ENCODE measurements at places on chromosomes 5 and 9. TPM values are rescaled to one million over a fixed set of nuclear protein-coding genes. Genes with fewer than 3 reads are reported as not detected.

ADAMTS19 gene
- total RNA-seq, result not detected

LECT2 gene
- not detected for total RNA-seq

EFNA5 gene
- total RNA-seq, result 7.9 TPM

GAPT gene
- total RNA-seq, result 6.4 TPM

MOB3B gene
- total RNA-seq, result 5.7 TPM

C6 gene
- total RNA-seq, result 13.3 TPM

PRELID2 gene
- total RNA-seq, result 3.6 TPM

RANBP3L gene
- 2.3 TPM for total RNA-seq

PPIP5K2 gene
- 48.5 TPM for total RNA-seq

SOX30 gene
- total RNA-seq, result not detected

TAS2R1 gene
- not detected for total RNA-seq

LCN12 gene
- total RNA-seq, result 1.2 TPM

STPG3 gene
- total RNA-seq, result not detected

IFNA17 gene
- total RNA-seq, result not detected

CD72 gene
- 5.6 TPM for total RNA-seq

GLDC gene
- not detected for total RNA-seq

CCDC180 gene
- total RNA-seq, result 6.6 TPM

FXN gene
- total RNA-seq, result 4.2 TPM

TUSC1 gene
- total RNA-seq, result 13.5 TPM

OSMR gene
- total RNA-seq, result 107 TPM

All from upper lobe of left lung (tissue), 6 donors.